ENCODE measurements at places on chromosomes 6 and 20. TPM values are rescaled to one million over a fixed set of nuclear protein-coding genes. Genes with fewer than 3 reads are reported as not detected.

- DNase-seq, result no peak
Observed at GRCh38 chr6:8545336-8545735, 110.0 kb upstream of the SLC35B3 start.

GRCh38 chr6:119323931-119324330 is 25.6 kb downstream of the MAN1A1 start:
- DNase-seq, result no peak

DNA sequence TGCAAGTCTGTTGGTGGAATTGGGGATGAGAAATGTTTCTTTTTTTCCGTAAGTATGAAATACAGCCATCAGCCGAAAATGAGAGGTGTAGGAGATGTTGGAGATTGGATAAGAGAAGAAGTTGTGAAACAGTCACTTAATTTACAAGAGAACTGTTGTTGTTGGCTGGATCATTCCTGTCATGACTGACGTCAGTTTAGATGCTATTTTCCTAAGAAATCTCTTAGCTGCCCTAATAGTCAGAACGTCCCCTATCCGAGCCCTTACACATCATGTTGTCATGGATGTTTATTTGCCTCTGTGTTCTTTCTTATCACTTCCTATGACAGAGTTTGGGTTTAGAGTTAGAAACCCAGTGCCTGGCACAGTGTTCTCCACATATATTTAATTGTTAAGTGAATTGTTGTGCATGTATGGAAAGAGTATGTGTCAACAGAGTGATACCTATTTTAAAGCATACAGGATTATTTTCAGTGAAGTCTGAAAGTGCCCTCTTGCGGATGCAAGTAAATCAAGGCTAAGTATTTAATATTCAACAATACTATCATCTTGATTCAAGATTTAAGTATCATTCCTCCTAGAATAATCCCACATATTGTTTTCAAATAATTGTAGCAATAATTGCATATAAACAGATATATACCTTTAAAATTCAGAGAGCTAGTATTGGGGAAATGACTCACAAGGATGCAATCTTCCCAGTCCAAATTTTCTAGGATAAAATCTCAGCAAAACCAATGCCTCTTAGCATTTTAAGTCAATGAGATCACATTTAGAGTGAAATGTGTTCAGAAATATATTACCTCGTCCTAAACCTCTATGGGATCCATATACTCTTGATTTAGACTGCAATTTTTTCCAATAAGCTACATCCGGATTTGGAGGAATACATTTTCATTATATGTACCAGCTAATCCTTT is 309.9 kb upstream of the NOX3 start:
- no peak for DNase-seq

DNA sequence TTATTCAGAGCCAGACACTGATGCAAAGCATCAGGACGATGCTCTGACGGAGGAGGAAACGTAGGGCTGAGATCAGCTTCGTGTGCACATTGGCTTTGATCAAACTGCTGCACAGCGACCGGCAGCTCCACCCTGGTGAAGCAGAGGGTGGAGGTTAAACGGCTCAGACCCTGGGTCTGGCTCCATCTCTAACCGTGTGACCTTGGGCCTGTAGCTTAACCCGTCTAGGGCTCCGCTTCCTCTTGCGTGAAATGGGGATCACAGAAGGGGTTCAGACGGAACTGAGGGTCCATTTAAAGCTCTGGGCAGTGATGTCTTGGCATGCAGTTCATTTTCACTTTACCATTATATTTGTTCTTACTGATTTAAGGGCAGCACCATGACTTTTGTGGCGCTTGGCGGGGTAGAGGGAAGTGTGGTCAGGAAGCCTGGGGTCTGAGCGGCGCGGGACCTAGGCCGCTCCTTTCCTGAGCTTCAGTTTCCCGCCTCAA is 644 bp downstream of the RBL1 start:
- peak; percentile 56 for DNase-seq

DNA sequence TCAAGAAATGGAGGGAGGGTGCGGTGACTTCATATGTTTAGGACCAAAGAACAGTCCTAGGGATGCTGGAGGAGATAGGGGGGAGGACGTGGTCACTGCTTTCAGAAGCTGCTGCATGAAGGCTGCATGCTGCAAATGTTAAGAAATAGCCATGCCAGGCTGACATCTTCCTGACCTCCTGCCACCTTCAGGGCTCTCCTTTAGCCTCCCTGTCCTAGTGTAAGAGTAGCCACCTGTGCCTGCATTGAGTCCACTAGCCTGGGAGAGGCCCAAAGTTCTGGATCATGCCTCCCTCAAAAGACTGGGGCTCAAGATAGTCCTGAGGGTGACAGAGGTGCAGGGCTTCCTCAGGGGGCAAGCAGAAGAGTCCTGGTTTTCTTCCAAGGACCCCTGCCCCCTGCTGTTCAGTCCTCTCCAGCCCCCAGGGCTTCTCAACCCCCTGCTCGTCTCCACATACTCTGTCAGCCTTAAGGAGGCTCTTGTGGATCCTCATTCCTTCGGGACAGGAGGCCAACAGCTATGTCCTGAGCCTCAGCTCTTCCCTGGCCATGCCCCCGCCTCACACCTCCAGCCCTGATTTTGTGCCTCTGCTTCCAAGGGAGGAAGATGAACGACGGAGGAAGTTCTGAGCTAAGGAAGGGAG is 96.3 kb downstream of the MRPL14 start:
- DNase-seq, result no peak

- DNase-seq, result no peak
Observed at GRCh38 chr6:4439159-4439558, 303.8 kb upstream of the ECI2 start.

- no peak for DNase-seq
Observed at GRCh38 chr20:36773107-36773596, 411 bp downstream of the DSN1 start.

The SOX18 gene
- polyA plus RNA-seq, result 8.4 TPM

- DNase-seq, result no peak
Observed at GRCh38 chr6:45256697-45257695, 71.1 kb upstream of the RUNX2 start.

DNA sequence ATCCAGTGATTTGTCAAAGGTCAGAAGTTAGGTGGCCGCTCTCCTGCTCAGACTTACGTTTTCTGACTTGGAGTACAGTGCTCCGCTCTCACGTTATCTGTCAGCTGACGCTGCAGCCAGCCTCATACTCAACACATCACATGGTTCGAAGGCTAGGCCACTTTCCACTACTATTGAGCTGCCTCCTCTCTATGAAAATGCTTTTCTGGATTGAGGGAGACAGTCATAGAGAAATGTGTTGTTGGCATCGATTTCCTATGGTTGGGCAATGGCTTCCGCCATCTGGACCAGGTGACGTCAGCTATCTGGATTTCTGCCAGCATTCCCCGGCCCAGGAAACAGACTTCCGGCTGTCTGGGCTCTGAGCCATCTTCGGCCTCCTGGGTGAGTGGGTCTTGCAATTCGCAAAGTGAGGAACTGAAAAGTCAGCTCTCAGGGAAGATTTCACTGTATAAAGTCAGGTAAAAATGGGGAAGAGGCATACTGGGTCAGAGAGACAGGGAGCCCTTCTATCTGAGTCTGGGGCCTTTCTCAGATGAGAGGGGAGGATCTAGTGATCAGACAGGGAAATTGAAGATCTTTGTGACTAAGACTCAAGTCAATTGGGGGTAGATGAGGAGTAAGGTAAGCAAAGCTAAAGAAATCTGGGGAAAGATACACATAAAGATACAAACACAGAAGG is 37.5 kb upstream of the IER3 start:
- DNase-seq, result peak; percentile 97

The IL17F gene
- not detected for polyA plus RNA-seq

Measured in stomach (tissue), 19 donors.